ENCODE measurements at places on chromosomes 3 and 15. TPM values are rescaled to one million over a fixed set of nuclear protein-coding genes. Genes with fewer than 3 reads are reported as not detected.

HGD gene
- 0.50 TPM for total RNA-seq

UBE3A gene
- 91.6 TPM for total RNA-seq

EFHB gene
- total RNA-seq = not detected

KNG1 gene
- not detected for total RNA-seq

GRAMD1C gene
- total RNA-seq = 0.23 TPM

IL17RD gene
- not detected for total RNA-seq

PIK3R4 gene
- 25.0 TPM for total RNA-seq

HCLS1 gene
- total RNA-seq = 340 TPM

ACTC1 gene
- not detected for total RNA-seq

NTRK3 gene
- not detected for total RNA-seq

C15orf39 gene
- total RNA-seq = 117 TPM

CCDC39 gene
- total RNA-seq = not detected

TTC21A gene
- total RNA-seq = 1.8 TPM

EXOSC7 gene
- 54.6 TPM for total RNA-seq

IL20RB gene
- 1.2 TPM for total RNA-seq

IMPG2 gene
- total RNA-seq = 0.20 TPM

GP5 gene
- total RNA-seq = 1.0 TPM

ATP13A5 gene
- total RNA-seq = not detected

ZMYND10 gene
- 3.6 TPM for total RNA-seq

FETUB gene
- total RNA-seq = not detected

SLC7A14 gene
- total RNA-seq = not detected

CISH gene
- total RNA-seq = 386 TPM
